NCI-H1436 treated with DMSO at 0.1 percent for 48 hours (cell line): ENCODE measurements at places on chromosomes 5 and 9.

DNA sequence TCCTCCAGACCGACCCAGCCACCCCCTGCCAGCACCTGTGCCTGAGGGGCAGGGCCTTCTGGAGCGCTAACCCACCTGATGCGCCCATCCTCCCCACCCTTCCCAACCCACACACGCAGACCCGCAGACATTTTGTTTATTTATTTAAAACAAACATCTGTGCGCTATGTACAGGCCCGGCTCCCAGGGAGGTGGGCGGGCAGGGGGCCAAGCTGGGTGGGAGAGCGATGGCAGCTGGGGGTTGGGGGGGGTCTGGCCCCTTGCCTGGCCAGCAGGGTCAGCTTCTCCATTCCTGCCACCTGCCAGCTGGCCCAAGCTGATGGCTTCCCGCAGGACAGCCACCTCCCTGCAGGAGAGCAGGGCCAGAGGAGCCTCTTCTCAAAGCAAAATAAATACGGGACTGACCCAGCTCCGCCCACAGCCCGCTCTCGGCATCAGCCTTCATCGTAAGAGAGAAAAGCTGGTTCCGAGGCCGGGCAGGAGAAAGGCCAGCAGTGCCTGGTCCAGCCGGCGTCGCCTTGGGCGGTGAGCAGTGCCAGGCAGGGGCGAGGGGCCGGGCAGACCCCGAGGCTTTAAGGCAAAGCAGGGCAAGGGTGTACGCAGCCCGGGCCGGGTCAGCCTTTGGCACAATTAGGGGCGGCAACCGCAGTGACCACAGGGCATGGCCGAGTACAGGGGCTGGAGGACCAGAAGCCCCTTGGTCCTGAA, 10.9 kb upstream of the CLIC3 start:
- no peak for DNase-seq

DNA sequence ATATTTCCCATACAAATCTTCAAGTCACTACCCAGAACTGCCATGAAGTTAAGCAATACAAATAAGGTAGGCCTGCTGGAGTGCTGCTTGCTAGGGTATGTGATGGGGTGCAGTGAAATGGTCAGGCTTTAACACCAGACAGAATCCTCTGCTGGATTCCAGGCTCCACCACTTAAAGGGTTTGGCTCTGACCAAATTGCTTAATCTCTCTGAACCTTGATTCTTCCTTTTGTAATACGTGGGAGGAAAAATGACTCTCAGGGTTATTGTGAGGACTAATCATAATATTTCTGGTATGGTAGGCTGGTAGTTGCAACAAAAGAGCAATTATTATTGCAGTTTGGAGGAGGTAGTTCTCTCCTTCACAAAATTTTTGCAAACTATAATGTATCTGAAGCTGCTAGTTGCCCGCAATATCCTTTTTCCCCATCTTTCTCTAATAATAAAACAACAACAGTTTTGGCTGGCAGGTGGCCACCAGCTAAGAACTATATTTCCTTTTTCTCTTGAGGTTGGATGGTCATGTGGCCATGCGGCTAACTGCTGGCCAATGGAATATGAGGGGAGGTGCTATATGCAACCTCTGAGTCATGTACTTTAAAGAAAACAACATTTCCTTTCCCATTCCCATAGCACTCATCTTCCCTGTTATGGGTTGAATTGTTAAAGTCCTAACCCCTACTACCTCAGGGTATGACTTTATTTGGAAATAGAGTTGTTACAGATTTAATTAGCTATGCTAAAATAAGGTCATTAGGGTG, 44.1 kb downstream of the CCL28 start:
- DNase-seq = no peak

GRCh38 chr9:136856541-136857141, 4.5 kb downstream of the MAMDC4 start:
- DNase-seq = no peak

DNA sequence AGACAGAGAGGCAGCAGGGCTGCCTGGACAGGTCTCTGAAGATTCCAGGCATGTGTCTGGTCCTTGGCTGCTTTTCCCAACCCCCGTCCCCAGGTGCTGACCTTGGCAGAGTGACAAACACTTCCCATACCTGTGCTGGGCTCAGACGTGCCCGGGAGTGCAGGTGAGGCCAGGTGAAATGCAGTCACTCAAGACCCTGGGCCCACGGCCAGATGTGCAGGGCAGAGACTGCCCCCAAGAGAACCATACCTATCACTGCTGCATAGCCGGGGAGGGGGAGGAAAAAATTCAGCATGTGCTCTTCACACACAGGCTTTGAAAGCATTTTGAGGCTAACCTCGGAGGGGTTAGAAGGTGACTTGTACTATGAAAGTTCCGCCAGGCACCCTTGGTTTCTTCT, 22.6 kb downstream of the CCNJL start:
- no peak for DNase-seq

GRCh38 chr9:90131568-90131967, 511.1 kb downstream of the DIRAS2 start:
- no peak for DNase-seq

DNA sequence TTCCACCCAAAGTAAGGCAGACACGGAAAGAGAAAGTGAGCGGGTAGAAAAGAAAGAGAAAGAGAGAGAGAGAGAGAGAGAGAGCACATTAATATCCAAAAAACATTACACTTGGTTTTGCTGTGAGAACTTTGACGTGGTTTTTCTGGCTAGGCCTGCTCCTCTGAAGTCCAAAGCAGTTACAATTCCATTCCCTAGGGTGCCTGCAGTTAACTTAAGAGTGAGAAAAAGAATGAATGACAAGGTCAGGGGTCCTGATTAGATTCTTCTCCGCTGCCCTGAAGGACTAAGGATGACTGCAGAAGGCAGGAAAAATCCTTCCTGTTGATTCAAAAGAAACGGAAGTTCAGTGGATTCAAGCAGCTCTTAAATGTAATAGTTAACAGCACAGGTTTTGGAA, 589.8 kb downstream of the PRELID2 start:
- DNase-seq = no peak

- no peak for DNase-seq
Measured at GRCh38 chr5:168734620-168735300, 155.6 kb upstream of the PANK3 start.
